ENCODE measurements at places on chromosomes 1 and 21.

DNA sequence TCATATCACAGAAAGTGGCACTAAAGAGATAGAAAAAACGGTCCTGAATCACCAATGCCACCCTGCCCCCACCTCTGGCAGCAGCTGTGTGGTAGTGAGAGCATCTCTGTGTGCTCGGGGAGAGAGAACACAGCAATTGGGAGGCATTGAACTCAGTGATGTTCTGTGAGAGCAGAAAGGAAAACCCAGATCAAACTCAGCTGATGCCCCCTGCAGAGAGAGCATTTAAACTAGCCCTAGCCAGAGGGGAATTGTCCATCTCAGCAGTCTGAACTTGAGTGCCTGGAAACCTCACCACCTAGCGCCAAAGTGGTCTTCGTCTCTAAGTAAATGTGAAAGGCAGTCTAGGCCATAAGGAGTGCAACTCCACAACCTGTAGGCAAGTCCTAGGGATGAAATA lies 21.3 kb downstream of the SLC44A5 start:
- no peak for DNase-seq

DNA sequence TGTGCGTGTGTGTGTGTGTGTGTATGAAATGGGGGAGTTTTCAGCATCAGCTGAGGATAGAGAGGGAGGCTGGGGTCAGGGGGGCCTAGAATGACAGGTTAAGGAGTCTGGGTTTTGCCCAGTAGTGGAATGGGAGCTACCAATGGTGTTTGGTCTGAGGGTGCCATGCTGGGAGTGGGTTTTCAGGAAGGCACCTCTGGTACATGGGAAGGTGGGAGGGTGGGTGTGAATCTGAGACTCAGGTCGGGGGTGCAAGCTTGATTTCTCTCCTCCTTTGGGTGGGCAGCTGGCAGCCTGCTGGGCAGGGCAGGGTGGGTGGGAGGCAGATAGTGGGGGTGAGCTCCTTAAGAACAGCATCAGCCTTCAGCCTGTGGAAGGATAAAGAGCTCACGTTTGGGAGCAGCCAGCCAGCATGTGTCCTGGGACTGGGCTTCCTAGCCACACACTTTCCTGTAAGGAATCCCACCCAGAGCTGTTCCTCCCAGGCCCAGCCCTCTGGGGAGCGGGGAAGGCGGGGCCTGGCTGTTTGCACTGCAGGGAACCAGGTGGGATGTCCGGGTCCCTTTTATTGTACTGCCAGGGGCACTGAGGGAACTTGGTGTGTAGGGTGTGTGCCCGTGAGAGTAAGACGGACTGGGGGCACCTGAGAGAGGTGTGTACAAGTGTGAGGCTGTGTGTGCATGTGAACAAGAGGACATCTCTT lies 152.8 kb downstream of the FOXD2 start:
- no peak for DNase-seq

DNA sequence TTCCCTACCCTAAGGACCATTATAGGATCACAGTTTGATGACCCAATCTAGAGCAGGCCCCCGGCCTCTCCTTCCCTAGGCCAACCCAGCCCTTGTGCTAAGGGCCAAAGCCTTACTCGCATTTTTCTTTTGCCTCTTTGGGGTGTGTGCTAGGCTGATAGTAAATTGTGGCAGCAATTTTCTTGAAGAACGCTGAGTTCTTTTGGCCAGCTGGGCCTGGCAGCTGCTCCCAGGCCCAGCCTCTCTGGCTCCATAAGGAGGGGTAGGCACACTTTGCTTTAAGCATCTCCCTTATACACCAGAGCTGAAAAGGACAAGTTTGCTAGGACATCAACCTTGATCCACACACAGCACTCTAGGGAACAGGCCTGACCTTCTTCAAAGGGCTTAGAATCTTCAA lies 4.2 kb downstream of the OLFML2B start:
- no peak for DNase-seq

DNA sequence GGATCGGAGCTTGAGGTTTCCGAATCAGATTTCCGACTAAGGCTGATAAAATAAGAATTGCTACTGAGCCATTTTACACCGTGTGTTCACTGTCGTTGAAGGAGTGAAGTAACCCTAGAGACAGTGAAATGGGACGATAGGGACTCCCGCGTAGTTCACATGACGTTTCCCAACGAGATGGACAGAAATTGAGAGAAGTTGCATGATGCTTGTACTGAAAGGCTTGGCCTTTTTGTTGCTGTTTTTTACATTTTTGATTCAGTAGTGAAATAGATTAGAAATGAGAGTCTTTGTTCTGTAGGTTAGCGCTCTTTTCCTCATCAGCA lies 1.2 kb downstream of the KHDRBS1 start:
- DNase-seq: no peak

DNA sequence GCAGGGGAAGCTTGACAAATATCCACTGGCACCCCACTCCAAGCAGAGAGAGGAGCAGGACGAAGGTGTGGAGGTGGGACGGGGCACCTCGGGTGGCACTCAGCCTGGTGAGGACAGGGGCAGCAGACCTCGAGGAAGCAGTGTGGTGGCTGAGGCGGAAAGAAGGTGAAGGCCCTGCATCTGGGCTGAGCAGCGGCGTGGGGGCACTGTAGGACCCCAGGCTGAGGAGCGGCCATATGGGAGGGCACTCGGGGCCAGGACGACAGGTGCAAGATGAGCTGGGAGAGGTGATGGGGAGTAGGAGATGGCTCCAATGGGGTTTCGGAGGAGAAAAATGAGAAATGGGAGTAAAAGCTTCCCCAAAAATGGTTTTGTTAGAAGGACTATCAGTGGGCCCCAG lies 224.9 kb downstream of the TRABD2B start:
- no peak for DNase-seq
